Head of caudate nucleus (tissue), 42 donors: ENCODE measurements at places on chromosomes 5 and 9.
A peak's percentile ranks its signal among the peaks of the same experiment; 100 is the strongest.

DNA sequence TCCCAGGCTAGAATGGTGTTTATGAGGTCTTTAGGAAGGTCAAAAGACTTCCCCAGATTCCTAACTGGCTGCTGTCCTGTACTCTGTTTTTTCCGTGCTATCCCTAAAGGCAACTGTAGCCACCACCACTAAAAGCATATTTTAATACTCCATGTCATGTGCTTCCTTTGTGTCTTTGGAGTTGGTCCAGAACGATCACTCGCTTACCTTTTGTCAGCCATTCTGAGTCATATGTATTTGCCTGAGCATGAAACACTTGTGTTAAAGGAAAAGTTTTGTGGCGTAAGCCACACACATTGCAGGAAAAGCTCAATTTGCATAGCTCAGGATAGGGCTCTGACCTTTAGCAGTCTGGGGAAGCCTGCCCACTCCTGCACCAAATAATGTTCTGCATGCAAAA is 299.6 kb downstream of the NTRK2 start:
- DNase-seq, result no peak

- no peak for DNase-seq
These were observed 1813.9 kb upstream of the CDH6 start for GRCh38 chr5:29379619-29380018.

DNA sequence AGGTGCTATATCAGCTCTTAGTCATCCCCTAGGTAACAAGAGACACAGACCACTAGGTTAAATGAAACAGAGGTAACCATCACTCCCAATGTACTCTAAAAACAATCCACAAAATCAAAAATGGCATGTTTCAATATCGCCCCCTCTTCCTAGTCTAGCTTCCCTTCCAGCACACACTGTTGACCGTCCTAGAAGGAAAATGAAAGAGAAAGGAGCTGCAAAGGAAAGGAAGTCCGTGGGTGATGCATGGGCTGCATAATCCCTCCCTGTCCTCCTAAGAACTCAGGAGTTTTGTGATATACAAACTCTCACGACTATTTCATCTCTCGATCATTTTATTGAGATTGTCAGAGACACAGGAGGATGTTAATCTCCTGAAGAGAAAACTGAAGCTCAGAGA is 101.6 kb downstream of the RFK start:
- DNase-seq, result no peak

GRCh38 chr5:114018186-114018585 is 343.7 kb upstream of the KCNN2 start:
- peak; percentile 25 for DNase-seq

DNA sequence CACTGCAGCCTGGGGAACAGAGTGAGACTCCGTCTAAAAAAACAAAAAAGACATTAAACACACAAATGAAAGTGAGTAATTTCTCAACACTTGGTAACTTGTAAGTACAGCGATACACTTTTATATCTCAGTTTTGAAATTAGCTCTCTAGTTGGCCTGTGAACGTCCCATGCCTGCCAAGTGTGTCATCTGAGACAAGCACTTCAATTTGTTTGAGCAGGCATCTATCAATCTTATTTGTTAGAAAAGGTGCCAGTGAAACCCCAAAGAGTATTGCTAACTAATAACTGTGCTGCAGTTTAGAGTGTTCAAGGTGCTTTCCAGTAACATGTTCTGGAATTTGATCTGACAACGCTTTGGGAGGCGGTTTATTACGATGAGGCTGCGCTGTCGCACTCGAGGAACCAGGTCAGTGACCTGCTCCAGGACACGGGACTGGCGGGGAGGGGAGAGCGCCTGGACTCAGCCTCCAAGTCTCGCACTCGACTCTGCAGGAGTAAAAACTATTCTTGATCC is 1.1 kb upstream of the SPIN1 start:
- peak; percentile 13 for DNase-seq

GRCh38 chr9:122005597-122005996 is 87.5 kb downstream of the TTLL11 start:
- no peak for DNase-seq

DNA sequence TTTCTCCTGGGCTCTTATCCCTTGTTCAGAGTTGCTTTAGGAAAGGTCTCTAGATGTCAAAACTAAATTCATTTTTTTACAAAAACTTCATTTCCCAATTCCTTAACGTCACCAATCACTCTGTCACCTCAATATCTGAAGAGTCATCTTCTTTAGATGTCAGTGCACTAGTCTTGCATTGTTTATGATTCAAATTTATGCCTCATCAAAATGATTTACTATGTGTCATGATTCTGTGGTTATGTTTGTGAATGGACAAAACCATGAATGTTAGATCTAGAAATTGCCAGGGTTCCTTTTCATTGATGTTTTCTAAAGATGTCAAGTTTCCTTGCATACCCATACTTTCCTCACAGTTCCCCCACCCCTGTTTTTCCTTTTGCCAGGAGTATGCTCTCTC is 21.5 kb downstream of the CWC27 start:
- no peak for DNase-seq

DNA sequence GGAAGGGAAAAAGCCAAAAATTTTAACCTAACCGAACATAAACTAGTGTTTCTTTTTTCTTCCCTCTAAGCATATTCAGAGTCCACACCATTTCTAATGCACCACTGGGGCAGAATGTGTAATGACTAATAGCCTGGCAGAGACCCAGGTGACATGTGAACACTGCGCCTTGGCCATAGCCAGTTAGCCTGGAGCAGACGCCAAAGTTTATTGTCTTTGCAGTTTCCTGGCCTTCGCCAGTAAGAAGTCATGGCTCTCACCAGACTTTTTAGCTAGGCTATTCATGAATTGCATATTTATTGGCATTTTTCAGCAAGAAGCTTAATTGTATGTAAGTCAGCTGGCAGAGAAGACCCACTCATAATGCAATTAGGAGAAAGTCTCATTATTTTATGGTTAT is 182.8 kb upstream of the SLC27A6 start:
- peak; percentile 30 for DNase-seq

DNA sequence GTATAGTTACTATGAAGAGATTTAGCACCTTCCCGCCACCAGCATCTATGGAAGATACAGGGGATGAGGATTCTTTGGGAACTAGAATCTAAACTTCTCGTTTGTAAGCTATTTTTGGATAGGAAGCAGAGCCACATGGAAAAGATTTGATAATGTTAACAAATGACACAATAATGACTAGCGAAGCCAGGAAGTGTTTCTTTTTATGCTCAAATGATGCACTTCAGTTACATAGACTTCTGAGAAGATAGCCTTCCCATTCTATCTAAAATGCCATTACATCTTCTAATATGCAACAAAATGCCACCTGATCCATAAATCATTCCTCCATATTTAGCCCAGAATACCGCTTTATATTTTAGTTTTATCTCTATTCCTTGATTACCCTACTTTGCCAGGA is 17.0 kb upstream of the TNC start:
- no peak for DNase-seq

DNA sequence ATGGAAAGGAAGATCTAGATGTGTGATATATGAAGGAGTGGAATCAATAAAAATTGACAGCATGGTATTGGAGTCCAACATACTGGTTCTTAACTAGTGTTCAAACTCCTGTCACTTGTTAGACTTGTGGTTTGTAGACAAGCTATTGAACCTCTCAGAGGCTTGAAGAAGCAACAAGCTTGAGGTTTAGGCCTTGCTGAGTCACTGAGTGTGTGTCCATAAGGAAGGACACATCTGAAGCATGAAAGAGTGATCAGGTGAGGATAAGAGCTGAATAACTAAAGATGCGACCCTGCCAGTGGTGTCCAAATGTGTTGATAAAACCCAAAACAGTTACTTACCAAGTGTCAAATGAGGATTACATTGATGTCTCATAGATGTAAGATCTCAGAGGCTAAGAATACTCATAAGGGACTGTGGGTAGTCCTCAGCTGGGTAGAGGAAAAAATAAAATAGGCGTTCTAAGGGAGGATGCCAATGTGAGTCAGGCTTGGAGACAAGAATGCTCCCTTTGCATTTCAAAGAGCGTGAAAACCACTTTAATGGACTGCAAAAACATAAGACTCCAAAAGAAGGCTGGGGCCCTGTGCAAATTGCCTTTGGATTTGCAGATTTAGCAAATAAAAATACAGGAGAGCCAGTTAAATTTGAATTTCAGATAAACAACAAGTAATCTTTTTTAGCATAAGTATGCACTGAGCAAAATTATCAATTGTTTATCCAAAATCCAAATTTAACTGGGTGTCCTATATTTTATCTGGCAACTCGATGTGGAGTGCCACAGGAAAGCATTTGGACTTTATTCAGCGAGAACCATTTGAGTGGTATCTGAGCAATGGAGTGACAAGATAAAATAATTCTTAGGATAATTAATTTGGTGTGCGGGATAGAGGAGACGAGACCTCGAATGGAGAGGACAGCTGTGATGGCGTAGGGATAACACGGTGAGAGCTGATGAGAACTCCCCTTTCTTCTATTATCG is 757.3 kb upstream of the WWC1 start:
- DNase-seq, result no peak

GRCh38 chr9:132577119-132577518 is 5.3 kb upstream of the BARHL1 start:
- no peak for DNase-seq

DNA sequence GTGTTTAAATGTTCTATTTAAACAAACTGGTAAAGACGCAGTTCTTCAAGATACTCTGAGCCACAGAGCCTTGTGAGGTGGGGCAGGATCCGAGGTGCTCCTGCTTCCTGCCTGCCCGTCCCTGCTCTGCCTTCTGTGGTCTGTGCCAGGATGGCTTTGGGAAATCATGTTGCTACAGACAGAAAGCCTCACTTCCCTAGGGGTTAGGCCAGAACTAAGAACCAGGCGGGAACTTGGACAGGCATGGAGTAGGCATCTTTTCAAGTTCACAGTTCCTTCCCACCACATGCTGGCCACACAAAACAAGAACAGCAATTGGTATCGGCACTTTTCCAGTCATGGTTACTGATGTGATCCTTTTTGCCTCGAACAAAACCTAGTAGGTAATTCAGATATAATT is 67.7 kb upstream of the SPOCK1 start:
- no peak for DNase-seq

- no peak for DNase-seq
These were observed 8.4 kb downstream of the SH2D3C start for GRCh38 chr9:127769929-127770582.

- no peak for DNase-seq
These were observed 57.7 kb downstream of the COMMD10 start for GRCh38 chr5:116142495-116142894.

DNA sequence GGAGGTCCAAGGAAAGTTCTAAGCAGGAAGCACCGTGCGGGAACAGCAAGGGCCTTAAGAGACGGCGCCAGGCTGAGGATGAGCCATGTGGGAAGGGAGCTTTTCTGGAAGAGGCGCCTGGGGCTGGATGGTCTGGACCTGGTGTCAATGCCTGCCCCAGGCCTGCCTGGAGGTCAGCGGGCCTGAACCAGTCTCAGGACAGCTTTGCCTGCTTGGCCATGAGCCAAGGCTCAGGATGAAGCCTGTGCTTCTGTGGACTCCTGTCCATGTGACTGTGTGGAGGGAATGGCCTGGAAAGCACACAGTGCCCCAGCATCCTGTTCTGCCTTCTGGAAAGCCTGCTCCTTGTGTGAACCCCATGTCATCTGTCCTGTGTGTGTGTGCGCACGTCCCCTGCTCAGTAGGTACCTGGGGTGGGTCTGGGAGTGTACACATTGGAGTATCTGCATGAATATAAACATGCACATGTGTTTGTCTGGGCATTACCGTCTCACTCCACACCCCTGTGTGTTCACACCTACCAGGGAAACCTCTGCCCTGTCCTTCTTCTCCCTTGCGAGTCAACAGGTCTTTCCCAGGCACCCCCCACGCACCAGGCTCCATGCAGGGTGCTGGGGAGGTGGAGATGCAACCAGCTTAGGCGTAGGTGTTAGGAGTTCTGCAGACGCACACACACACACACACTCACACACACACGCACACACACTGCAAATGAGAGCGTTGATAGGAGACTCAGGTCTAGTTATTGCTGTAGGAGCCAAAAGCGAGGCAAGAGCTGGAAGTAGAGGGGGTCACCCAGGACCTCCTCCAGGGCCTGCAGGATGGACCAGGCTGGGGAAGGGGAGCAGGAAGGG is 24.8 kb downstream of the DAB2IP start:
- DNase-seq, result peak; percentile 68

- DNase-seq, result no peak
These were observed 54.1 kb upstream of the FSD1L start for GRCh38 chr9:105393576-105394344.

- no peak for DNase-seq
These were observed 476.8 kb upstream of the C9orf72 start for GRCh38 chr9:28050046-28050445.

- no peak for DNase-seq
These were observed 16.3 kb upstream of the DENND1A start for GRCh38 chr9:123946101-123946821.
